HCT116 (cell line): ENCODE measurements at places on chromosomes 12 and 14. TPM values are rescaled to one million over a fixed set of nuclear protein-coding genes. Genes with fewer than 3 reads are reported as not detected.

The LRRC10 gene
- total RNA-seq, result not detected

DNA sequence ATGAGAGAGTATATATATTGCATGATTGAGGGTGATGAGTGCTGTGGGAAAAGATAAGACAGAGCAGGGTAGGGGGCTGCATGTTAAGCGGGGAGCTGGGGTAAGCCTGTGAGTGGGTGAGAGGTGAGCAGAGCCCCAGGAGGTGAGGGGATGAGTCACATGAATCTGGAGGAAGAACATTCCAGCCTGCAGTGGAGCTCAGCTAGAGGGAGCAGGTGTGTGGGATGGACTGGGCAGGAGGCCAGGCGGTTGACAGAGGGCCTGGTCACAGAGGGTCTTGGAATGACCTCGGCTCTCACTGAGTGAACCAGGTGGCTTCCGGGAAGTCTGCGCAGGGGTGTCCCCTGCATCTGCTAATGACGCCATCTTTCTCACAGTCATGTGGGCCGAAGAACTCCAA is 44.4 kb downstream of the GIT2 start:
- peak; percentile 69 for DNase-seq

- no peak for DNase-seq
Observed at GRCh38 chr12:66775871-66776270, 97.0 kb upstream of the GRIP1 start.

DNA sequence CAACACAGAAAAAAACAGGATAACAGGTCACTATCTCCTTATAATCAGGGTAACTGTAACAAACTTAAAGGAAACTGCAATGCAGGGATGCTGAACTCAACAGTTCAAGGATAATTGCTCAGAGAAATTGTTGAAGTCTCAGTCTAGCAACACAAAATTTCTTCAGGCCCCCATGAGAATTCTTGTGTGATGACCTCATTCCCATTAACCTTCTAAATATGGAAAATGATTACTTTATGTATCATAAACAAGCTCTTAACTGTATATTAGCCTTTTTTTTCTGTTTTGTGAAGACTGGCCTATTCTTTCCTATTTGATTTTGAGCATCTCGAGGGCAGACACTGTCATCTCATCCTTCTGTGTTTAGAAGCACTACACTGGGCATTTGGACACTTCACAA is 47.1 kb downstream of the IGF1 start:
- DNase-seq, result no peak

The RABGGTA gene
- 40.8 TPM for total RNA-seq

GRCh38 chr14:72480464-72481243 is 413.2 kb downstream of the DPF3 start:
- DNase-seq, result no peak

GRCh38 chr12:52280319-52280795 is 5.9 kb downstream of the KRT86 start:
- DNase-seq, result peak; percentile 93

- DNase-seq, result no peak
Observed at GRCh38 chr12:60947533-60947932, 1312.7 kb upstream of the USP15 start.

GRCh38 chr12:113271466-113271852 is 50.2 kb downstream of the TPCN1 start:
- DNase-seq, result no peak

- DNase-seq, result peak; percentile 67
Observed at GRCh38 chr14:94373708-94374107, 14.7 kb downstream of the SERPINA1 start.

- peak; percentile 81 for DNase-seq
Observed at GRCh38 chr12:122886851-122887818, 8.8 kb downstream of the VPS37B start.

DNA sequence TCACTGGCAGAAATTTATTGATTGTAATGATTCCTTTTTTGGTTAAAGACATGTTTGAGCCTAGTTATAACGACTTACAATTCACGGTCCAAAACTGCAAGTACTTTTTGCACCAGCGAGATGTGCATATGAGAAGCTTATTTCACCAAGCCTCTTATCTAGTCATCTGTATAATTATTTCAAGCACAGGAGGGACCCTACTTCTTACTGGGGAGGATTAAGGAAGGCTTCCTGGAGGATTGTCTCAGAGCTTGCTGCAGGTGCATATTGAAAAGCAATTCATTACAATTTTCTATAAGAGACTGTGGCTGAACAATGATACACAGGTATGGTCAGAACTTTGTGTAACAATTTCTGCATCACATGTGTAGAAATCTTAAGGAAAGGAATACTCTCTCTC is 152.9 kb downstream of the CAND1 start:
- no peak for DNase-seq

- peak; percentile 56 for DNase-seq
Observed at GRCh38 chr12:6871052-6871957, 1.8 kb downstream of the SPSB2 start.

DNA sequence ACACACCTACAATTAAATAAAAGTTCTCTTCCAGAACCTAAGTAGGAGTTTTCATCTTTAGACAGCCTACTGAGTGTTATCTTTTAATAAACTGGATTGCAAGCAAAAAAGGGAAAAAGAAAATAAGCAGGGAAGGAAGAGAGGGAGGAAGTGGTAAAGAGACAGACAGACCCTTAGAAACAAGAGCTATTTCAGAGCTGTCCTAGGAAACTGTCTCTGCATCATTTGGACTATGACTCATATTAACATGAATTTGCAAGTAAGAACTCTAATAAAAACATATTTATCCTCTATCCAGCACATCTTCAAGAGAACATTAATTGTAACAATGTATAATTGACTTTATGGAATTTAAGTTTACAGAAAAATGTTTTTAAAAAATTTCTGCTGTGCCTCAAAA is 438.8 kb upstream of the USP15 start:
- no peak for DNase-seq

DNA sequence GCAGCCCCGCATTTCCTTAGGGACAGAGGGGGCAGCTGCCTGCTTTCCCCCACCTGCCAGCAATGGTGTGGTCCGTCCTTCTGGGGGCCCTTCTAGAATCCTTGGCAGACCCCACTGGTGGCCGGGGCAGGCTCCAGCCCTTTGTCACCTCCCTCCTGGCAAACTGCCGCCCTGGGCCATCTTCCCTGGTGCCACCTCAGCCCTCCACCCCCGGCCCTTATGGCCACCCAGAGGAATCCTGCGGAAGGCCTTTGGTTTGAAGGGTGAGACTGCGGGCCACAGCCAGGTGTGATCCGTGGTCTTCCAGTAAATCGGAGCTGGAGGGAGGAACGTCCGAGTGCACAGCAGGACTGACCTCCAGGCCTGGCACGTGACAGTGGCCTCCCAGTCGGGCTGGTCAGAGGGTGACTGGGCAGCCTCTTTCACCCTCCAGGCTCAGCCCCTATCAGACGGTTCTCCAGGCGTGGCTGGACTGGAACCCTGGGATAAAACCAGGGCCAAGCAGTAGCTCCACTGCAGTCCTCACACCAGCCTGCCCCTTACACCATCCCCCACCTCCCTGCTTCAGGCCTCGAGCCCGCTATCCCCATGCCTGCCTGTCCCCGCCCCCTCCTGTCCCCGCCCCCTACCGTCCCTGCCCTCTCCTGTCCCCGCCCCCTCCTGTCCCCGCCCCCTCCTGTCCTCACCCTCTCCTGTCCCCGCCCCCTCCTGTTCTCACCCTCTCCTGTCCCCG is 12.4 kb downstream of the FBRSL1 start:
- peak; percentile 18 for DNase-seq

- DNase-seq, result no peak
Observed at GRCh38 chr12:104519190-104520019, 62.7 kb downstream of the CHST11 start.

- no peak for DNase-seq
Observed at GRCh38 chr12:59736786-59737185, 141.0 kb downstream of the SLC16A7 start.

- no peak for DNase-seq
Observed at GRCh38 chr12:51171884-51172514, 936 bp downstream of the TFCP2 start.

GRCh38 chr12:5785601-5786000 is 159.5 kb downstream of the ANO2 start:
- DNase-seq, result no peak

- DNase-seq, result no peak
Observed at GRCh38 chr12:48004053-48004941, at the start of gene COL2A1. Gene COL2A1 (minus strand): TSS chr12:48004476. CDS start chr12:48004321, 155 bp downstream.

GRCh38 chr12:31207799-31208465 is 118.0 kb downstream of the SINHCAF start:
- no peak for DNase-seq

The FOXA1 gene
- 1.3 TPM for total RNA-seq

DNA sequence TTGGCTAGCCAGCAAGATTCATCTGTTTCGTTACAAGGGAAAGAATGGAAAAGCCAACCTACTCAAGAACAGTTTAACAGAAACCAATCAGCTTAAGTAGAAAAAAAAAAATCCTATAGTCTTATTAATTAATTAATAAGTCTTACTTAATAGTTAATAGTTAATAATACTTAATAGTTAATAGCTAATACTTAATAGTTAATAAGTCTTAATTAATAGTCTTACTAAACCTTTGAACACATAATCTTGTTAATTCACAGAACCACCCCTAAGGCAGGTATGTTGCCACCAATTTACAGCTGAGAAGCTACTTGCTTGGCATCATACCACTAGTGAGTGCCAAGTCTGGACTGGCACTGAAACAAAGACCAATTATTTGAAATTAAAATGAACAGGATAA is 19.9 kb downstream of the MFAP5 start:
- DNase-seq, result no peak

DNA sequence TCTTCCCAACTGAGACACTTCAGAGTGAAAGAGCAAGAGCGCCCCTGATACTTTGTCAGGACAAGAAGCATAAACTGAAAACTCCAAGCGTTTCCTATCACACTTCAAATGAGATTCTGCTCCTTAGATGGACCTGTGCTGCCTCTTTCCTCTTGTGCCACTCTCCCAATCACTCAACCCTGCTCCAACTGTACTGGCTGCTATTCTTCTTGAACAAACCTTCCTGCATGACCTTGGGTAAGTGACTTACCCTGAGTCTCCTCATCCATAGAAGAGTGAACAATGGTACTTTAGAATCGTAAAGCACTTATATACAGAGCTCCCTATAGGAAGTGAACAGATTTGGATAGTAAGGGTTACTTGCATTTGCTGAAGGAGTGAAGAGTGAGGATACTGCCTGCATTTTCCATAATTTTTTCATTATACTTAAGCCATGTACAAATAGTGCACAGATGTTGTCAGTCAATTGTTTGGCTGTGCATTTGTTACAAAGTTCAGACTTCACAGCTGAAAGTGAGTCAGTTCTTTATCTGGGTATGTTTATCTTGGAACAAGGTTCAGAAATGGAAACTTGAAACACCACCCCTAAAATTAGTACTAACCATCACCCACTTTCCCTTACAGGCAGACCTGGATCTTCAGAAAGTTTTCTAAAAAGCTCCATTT is 10.8 kb downstream of the MTERF2 start:
- no peak for DNase-seq

The PTPRB gene
- 0.17 TPM for total RNA-seq

DNA sequence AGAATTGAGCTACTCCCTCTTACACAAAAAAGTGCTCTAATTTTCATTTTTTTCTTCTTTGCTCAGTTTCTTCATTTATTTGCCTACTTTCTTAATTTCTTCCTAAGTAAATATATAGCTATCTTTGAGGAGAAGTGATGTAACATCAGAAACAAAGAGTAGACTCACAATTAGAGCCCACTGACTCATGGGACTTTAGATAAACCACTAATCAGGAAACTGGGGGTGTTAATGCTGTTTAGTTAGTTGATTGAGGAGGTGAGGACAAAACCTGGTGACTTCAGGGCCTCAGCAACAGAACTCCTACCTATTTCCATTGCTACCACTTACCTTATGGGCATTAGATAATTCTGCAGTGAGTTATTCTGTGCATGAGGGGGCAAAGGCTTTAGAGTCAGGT is 151.7 kb downstream of the MON2 start:
- no peak for DNase-seq
